ENCODE measurements at places on chromosomes 1 and 21.

DNA sequence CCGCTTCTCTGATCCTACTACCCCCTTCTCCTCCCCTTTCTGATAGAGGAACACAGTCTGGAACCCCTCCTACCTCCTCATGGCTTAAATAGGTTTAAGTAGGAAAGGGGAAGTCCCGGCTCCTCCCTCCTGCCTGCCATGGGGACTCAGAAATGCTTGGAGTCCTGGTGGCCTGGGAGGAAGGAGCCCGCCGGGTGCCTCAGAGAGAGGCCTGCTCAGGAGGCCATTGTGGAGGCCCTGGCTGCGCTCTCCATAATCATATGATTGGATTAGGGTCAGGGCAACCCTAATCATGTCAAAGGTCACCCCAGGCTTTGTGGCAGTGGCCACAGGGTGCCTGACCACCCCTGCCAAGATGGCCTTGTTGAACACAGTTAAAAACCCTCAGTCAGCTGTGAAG is 29.0 kb downstream of the WNT3A start:
- no peak for DNase-seq

DNA sequence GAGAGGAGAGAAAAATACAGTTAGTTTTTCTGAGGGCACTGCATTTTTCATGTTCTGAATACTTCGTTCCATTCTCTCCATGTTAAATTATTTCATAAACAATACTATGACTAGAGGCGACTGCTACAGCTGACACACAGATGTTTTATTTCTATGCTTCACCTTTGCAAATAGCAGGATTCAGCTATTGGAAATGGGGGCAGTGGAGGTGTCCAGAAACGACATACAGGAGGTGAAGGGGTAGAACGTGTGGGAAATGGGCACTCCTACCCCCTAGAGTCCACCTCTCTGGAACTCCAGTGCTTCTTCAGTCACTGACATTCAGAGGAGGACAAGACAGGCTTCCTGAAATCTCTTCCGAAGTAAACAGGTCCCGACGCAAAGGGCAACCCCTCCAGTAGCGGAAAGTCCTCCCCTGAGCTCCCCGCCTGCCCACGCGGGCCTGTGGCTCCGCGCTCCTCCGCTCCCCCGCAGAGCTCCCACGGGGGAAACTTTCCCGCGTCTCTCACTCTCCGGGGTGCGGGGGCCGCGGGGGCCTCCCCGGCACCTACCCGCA is 480 bp downstream of the DPYD start:
- DNase-seq, result no peak

DNA sequence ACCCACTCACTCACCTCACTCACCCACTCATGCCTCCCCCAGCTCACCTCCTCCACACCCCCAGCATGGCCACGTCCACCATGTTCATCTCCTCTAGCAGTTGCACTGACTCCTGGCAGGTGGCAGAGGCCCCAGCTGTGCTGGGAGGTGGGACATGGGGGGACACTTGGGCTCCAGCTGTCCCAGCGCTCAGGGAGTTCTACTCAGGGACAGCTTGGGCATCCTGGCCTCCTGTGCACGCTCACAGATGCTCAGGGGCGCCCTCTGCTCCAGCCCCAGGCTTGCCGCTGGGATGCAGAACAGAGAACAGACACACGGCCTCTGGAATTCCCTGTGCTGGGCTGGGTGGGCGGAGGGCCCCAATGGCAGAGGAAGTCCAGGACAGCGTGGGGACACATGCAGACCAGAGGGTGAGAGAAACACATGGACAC is 5.2 kb downstream of the KRTAP10-8 start:
- no peak for DNase-seq

- no peak for DNase-seq
Measured at GRCh38 chr1:17404034-17404684, 32.2 kb downstream of the PADI6 start.

GRCh38 chr1:208115924-208116640 is 128.1 kb downstream of the PLXNA2 start:
- no peak for DNase-seq
